Transverse colon (tissue), 4 donors: ENCODE measurements at places on chromosomes 3 and 15.

GRCh38 chr15:48905847-48906246, 27.9 kb downstream of the EID1 start:
- no peaks in the 10 kb centered on the region for H3K4me1 ChIP-seq
- no peak for DNase-seq
- no peaks in the 10 kb centered on the region for H3K27me3 ChIP-seq
- H3K4me3 ChIP-seq: no peak overlapping the region
- H3K27ac ChIP-seq: no peak overlapping the region

DNA sequence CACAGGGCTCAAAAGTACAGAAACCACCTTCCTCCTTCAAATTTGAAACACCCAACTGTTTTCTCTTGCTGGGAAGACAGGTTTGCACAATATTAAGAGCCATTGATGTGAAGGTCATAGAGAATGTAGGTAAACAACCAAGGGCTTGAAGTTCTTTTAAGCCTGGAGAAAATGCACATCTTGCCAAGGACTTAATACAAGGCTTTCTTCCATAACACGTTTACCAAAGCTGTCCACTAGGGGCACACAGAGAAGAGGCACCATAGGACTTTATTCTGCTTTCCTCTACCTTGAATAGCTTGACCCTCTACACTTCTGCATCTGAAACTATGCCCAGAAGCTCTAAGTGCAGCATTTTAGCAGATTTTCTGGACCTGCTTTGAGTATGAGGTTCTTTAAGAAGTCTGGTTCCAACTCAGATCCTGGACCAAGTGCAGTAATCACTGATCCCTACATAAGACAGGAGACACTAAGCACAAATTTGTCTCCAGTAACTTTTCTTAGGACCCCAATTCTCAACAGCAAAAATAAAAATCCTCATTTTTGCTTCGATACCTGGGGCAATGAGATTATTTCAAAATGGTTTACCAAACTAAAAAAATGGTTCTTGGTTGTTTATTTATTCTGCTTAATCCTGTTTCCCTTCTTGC, 138.0 kb downstream of the FBN1 start:
- H3K27me3 ChIP-seq: no peaks in the 10 kb centered on the region
- no peak overlapping the region for H3K27ac ChIP-seq
- H3K4me1 ChIP-seq: no peaks in the 10 kb centered on the region
- no peaks in the 10 kb centered on the region for H3K36me3 ChIP-seq
- H3K4me3 ChIP-seq: no peak overlapping the region
- DNase-seq: no peak

GRCh38 chr15:74423431-74424257, 10.1 kb downstream of the SEMA7A start:
- DNase-seq: no peak
- H3K4me3 ChIP-seq: no peak overlapping the region
- H3K27me3 ChIP-seq: no peaks in the 10 kb centered on the region
- no peak overlapping the region for H3K27ac ChIP-seq

GRCh38 chr3:143763564-143764162, 84.6 kb downstream of the SLC9A9 start:
- DNase-seq: no peak
- no peak overlapping the region for H3K27ac ChIP-seq
- no peaks in the 10 kb centered on the region for H3K4me1 ChIP-seq
- H3K4me3 ChIP-seq: no peak overlapping the region

- H3K4me1 ChIP-seq: peaks cover 7% of the 10 kb centered on the region
- no peaks in the 10 kb centered on the region for H3K36me3 ChIP-seq
- H3K27ac ChIP-seq: no peak overlapping the region
- no peak overlapping the region for H3K4me3 ChIP-seq
- no peaks in the 10 kb centered on the region for H3K27me3 ChIP-seq
- no peak for DNase-seq
Observed at GRCh38 chr15:45181491-45182285, 6.1 kb downstream of the SHF start.

GRCh38 chr3:196166741-196167140, 44.5 kb downstream of the ZDHHC19 start:
- H3K4me1 ChIP-seq: peaks cover 9% of the 10 kb centered on the region
- H3K27me3 ChIP-seq: no peaks in the 10 kb centered on the region
- H3K4me3 ChIP-seq: no peak overlapping the region
- no peak overlapping the region for H3K27ac ChIP-seq

DNA sequence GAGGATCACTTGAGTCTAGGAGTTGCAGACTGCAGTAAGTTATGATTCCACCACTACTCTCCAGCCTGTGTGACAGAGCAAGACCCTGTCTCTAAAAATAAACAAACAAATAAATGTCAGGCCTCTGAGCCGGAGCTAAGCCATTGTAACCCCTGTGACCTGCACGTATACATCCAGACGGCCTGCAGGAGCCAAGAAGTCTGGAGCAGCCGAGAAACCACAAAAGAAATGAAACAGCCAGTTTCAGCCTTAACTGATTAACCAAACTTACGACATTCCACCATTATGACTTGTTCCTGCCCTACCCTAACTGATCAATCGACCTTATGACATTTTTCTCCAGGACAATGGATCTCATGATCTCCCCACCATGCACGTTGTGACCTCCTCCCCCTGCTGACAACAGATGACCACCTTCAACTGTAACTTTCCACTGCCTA, 32.5 kb upstream of the ZKSCAN7 start:
- no peak for DNase-seq
- no peaks in the 10 kb centered on the region for H3K36me3 ChIP-seq

DNA sequence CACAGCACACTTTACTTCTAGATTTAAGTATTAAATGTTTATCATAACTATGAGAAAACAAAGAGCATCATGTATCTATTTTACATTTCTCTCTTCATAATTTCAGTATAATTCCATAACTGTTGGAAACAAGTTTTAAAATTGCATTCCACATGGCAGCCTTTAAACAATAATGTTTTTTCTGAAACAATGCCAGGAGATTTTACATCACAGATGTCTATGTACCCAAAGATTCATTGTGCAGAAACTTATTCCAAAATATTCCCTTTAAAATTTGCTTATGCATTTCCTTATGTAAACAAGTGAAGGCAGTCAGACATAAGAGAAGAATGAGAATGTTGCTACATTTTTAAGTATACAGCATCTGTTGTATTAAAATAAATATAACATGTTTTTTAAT, 324.9 kb upstream of the COL8A1 start:
- DNase-seq: no peak
- no peaks in the 10 kb centered on the region for H3K4me1 ChIP-seq

- no peak for DNase-seq
- no peaks in the 10 kb centered on the region for H3K4me1 ChIP-seq
- no peak overlapping the region for H3K4me3 ChIP-seq
- no peaks in the 10 kb centered on the region for H3K27me3 ChIP-seq
Observed at GRCh38 chr15:69615736-69616135, 163.1 kb downstream of the RPLP1 start.

GRCh38 chr3:16871915-16872842, 12.6 kb upstream of the PLCL2 start:
- no peak for DNase-seq
- H3K36me3 ChIP-seq: no peaks in the 10 kb centered on the region
- H3K4me1 ChIP-seq: no peaks in the 10 kb centered on the region
- no peak overlapping the region for H3K27ac ChIP-seq
- H3K27me3 ChIP-seq: no peaks in the 10 kb centered on the region

- H3K27me3 ChIP-seq: no peaks in the 10 kb centered on the region
- H3K27ac ChIP-seq: no peak overlapping the region
- H3K4me3 ChIP-seq: no peak overlapping the region
- H3K4me1 ChIP-seq: peaks cover 2% of the 10 kb centered on the region
Observed at GRCh38 chr15:71231758-71232157, 116.5 kb downstream of the THSD4 start.

DNA sequence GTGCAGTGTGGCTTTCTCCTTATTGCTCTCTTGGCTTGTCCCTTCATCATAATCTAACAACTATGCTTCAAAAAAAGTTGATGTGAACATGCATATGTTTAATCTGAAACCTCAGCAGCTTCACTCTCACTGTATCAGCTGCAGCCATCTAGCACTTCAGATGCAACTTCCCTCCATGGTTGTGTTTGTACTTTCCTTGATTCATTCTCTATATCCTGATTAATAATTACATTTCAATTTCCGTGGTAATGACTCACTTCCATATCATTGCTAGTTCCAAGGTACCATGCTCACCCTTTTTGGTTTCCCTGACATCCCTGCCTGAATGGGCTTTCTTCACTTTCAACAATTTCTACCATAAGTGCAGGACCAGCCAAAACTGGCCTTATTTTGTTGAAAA, 51.2 kb downstream of the MDFIC2 start:
- no peak overlapping the region for H3K27ac ChIP-seq
- H3K27me3 ChIP-seq: no peaks in the 10 kb centered on the region
- DNase-seq: no peak
- H3K36me3 ChIP-seq: no peaks in the 10 kb centered on the region
- no peaks in the 10 kb centered on the region for H3K4me1 ChIP-seq
- no peak overlapping the region for H3K4me3 ChIP-seq

DNA sequence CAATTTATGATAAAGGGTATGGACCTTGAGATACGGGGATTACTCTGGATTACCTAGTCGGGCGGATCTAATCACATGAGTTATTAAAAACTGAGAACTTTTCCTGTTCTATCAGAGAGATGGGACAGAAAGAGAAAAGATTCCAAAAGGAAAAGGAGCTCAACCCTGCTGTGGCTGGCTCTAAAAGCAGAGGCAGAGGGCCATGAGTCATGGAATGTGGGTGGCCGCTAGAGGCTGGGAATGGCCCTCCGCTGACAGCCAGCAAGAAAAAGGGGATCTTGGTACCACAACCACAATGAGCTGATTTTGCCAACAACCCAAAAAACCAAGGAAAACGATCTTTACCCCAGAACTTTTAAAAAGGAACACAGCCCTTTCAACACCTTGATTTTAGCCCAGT, 210.0 kb downstream of the MAGI1 start:
- no peak overlapping the region for H3K27ac ChIP-seq
- H3K4me3 ChIP-seq: no peak overlapping the region
- no peak for DNase-seq
- H3K4me1 ChIP-seq: no peaks in the 10 kb centered on the region

GRCh38 chr15:97874139-97874538, 86.4 kb upstream of the ARRDC4 start:
- H3K4me3 ChIP-seq: no peak overlapping the region
- DNase-seq: no peak
- H3K36me3 ChIP-seq: no peaks in the 10 kb centered on the region
- H3K27ac ChIP-seq: no peak overlapping the region
- no peaks in the 10 kb centered on the region for H3K4me1 ChIP-seq

- H3K27me3 ChIP-seq: no peaks in the 10 kb centered on the region
- H3K4me3 ChIP-seq: no peak overlapping the region
- H3K27ac ChIP-seq: no peak overlapping the region
- H3K36me3 ChIP-seq: no peaks in the 10 kb centered on the region
Observed at GRCh38 chr15:68025835-68026424, 28.2 kb upstream of the PIAS1 start.

- no peaks in the 10 kb centered on the region for H3K4me1 ChIP-seq
- H3K27ac ChIP-seq: no peak overlapping the region
- peaks cover 3% of the 10 kb centered on the region for H3K27me3 ChIP-seq
- no peak overlapping the region for H3K4me3 ChIP-seq
Observed at GRCh38 chr15:70535955-70536338, 227.4 kb downstream of the UACA start.
